IPS DF 6.9 (cell line): ENCODE measurements at places on chromosomes 6 and 20.

GRCh38 chr6:122799916-122800686 is 11.0 kb downstream of the SMPDL3A start:
- DNase-seq = no peak

DNA sequence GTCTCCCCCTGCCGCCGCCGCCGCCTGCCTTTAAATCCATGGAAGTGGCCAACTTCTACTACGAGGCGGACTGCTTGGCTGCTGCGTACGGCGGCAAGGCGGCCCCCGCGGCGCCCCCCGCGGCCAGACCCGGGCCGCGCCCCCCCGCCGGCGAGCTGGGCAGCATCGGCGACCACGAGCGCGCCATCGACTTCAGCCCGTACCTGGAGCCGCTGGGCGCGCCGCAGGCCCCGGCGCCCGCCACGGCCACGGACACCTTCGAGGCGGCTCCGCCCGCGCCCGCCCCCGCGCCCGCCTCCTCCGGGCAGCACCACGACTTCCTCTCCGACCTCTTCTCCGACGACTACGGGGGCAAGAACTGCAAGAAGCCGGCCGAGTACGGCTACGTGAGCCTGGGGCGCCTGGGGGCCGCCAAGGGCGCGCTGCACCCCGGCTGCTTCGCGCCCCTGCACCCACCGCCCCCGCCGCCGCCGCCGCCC is 474 bp downstream of the CEBPB start:
- no peak for DNase-seq

DNA sequence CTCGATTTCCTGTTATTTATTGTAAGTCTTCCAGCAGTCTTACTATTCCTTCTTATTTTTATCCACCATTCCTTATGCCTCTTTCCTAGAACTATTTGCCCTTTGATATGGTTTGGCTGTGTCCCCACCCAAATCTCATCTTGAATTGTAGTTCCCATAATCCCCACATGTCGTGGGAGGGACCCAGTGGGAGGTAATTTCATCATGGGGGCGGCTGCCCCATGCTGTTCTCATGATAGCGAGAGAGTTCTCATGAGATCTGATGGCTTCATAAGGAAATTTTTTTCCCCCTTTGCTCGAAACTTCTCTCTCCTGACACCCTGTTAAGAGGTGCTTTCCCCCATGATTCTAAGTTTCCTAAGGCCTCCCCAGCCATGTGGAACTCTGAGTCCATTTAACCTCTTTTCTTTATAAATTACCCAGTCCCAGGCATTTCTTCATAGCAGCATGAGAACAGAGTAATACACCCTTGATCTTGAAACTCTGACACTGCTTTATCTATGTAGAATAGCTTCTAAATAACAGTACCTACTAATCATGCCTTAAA is 48.8 kb downstream of the PLN start:
- no peak for DNase-seq

DNA sequence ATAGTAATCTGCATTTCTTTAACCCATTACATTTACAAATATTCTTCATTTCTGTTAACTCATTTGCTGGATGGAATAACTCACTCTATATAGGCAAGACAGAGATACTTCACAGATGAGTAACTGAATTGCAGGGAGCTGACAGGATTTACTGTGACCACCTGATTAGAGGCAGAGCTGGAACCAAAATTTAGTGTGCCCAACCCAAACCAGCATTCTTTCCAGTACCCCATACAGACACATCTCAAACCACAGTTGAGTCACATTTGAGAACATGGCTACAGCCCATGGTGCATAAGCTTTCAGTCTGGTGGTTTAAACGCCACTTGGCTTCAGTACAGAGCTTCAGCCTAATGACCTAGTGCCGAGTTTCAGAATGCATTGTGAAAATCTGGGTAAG is 138.4 kb upstream of the TENT5A start:
- DNase-seq = no peak

GRCh38 chr6:127332383-127332961 is 10.9 kb downstream of the ECHDC1 start:
- DNase-seq = no peak

- no peak for DNase-seq
Measured at GRCh38 chr6:107656883-107657282, 167.0 kb downstream of the SOBP start.

DNA sequence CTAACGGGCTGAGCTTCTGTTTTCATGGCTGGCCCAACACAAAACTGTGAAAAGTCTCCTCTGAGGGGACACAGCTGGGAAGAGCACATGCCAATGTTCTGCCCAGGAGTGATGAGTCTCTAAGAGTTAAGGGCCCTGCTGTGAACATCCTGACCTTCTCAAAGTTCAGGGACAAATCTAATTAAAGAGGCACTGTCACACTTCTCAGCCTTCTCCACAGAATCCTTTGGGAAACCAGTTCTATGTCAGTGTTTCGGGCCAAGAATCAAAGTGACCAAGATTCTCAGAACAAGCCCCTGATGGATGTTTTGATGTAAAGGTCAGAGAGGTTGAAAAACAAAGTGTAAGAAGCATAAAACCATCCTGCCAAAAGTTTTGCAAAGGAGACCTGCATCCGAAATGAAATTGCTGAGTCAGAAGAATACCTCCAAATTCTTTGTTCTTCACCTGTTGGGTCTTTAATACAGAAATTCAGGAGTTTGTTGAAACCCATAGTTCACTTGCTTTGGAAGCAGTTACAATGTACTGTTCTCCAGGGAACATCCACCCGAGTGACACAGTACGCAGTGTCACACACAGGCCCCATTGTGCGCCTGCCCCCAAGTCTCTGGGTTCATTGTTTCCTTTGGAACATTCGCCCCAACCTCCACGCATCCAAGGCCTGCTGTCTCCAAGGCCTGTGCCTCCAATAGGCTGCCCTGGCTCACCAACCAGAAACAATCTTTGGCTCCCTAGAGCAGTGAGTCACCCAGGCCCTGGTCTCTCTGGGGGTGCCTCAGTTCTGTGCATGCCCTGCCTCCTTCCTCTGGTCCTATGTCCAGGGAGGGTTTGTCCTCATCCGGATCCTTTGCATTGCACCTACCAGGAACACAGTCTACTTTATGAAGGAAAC is 65.5 kb upstream of the QKI start:
- no peak for DNase-seq

- DNase-seq = no peak
Measured at GRCh38 chr6:157056275-157056674, 267.0 kb downstream of the TMEM242 start.

DNA sequence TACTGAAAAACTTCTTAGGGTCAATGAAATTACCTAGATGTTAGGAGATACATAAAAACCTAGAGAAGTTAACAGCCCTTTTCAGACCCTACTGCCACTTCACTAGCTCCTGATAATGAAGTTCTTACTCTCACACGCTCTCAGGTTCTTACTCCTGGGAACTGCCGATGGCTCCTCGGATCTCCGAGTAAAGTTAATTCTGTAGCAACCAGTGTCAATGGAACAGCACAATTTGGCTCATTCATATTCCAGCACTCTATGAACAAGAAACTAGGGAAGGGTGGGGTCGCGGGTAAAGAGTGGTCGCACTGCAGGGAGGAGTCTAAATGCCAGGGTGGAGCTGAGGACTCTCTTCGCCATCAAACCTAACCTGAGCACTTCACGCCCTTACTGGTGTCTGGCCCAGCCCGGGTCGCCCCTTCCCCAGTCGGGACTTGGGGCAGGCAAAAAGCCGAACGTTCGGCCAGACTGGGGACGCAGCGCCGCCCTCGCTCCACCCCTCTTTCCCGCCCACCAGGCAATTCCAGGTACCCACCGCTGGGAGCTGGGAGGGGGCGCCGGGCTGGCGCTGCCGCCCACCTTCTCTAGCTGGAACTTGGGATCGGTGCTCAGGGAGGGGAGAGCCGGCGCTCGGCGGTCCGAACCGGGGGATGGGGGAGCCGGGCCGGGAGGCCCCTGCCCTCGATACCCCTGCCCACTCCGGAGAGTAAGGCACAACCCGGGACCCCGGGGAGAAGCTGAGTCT is 744 bp downstream of the RAB23 start:
- DNase-seq = peak; percentile 79
